ENCODE measurements at places on chromosomes 3 and 15.

DNA sequence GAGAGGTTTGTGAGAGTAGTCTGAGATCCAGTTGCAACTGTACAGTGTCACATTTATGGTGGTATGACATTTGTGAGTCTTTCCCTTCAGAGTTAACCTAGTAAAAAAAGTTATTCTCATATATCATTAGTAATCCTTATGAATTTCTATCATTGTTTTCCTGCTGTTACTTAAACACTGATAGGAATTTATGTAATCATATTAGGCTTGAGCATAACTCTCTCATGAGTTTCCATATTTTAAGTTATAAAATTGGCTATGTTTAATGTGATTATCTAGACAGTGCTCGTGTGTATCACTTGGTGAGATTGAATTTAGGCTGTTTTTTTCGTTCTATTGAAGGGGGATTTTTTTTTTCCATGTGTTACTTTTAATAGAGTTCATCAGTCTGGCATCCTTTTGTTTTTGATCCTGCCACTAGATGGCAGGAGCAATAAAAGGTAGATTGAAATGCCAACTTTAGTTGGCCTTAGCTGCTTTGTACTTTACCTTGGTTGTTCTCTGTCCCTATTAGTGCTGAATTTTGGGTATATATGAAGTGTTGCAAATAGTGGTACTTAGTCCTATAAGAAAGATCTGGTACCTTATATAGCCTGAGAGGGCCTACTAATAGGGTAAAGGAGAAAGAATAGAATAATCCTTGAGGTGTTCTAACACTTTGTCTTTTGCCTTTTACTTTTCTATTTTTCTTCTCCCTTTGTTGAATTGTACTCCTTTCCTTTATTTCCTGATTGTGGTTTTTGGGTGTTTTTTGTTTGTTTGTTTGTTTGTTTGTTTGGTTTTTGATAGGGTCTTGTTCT lies 17.9 kb downstream of the STT3B start:
- peak; percentile 45 for DNase-seq

DNA sequence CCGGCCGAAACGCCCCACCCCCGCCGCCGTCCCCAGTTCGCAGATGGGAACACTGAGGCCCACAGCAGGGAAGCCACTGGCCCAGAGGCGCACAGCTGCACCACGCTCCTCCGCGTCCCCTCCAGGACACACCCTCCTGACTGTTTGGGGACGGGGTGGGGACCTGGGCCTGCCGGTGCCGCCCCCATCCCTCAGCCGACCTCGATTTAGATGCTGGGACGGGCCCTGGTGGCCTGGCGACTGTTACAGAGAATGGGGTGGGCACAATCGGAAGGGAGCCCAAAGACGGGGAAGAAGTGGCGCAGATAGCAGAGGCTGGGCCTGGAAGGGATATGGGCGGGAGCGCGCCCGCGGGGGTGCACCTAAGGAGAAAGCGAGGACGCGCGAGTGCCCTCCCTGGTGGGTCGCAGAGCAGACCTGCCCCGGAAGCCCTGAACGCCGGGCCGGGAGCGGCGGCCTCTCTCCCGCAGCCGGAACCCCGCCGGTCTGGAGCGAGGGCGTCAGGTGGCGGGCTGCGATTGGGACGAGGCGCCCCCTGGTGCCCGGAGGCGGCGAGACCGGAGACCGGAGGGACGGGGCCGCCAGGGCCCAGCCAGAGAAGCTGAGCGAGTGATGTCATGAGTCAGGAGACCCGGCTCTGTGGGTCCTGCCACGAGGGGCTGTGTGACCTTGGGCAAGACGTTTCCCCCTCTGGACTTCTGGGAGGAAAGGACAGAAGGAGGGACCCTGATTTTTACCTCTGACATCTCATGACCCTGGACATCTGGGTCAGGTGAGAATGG lies 78.4 kb downstream of the IQSEC1 start:
- DNase-seq = peak; percentile 95

GRCh38 chr15:49423901-49424550 lies 984 bp downstream of the FGF7 start:
- DNase-seq = no peak

GRCh38 chr3:26682406-26682805 lies 59.8 kb downstream of the LRRC3B start:
- no peak for DNase-seq

- no peak for DNase-seq
Observed at GRCh38 chr3:157544501-157545130, 41.4 kb upstream of the VEPH1 start.

- DNase-seq = no peak
Observed at GRCh38 chr15:70382009-70382749, 284.5 kb upstream of the TLE3 start.

GRCh38 chr3:9786825-9787669 lies 5.2 kb downstream of the TADA3 start:
- DNase-seq = no peak

DNA sequence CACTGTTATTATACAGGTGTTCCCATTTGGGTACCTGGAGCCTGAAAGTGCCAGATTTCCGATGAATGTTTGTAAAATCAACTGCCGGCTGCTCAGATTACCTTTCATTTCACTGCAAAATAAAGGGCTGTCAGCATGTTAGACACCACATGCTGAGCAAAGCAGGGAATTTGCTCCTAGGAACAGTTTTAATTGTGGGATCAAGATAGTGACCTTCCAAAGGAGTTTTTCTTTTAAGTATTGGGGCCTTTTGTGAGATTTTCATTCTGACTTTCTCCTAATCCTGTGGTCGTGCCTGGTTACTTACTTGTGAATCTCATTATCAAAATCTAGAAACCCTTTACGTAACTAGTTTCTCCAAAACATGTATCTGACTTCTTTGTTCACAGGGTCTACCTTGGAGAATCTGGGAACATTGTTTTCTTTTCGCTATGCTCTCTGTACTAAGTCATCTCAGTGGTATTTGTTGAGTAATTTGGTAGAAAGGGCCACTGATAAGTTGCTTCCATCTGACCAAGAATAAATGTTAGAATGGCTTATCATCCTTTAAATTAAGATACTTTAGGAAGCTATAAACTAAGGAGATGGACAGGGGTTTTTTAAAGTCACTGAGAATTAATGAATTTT lies 40.8 kb upstream of the LRTM1 start:
- no peak for DNase-seq

DNA sequence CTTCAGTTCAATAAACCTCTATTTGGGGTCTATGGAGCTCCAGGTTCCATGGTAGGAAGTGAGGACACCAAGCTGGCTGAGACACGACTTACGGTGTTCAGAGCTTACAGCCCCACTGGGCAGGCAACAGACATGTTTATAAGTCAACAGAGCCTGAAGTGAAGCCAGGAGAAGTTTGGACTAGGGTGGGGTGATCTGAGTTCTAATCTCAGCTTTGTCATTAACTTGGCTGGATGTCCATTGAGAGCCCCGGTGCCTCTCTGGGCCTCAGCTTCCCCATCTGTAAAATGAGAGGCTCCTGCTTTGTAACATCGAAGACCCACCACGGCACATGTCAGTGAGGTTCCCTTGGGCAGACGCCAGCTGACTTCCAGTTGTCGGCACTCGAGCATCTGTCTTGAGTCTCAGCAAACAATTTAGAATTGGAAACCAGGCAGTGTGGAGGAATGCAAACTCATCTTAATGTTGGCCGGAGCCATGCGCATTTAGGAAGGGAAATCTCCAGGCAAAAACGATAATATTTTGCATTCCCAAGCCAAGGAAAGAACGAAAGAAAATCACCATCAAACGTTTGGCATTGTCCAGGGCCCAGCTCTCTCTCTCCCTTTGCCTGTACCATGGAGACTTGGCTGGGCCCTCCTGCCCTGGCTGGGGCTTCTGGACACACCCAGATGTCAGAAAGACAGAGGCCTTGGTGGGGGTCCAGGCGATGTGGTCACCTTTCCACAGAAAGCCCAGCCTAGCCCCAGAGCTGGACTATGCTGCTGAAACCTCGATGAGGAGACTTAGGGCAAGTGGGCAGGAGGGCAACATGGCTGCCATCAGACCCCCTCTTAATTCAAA lies 18.4 kb downstream of the ITGA11 start:
- DNase-seq = no peak

DNA sequence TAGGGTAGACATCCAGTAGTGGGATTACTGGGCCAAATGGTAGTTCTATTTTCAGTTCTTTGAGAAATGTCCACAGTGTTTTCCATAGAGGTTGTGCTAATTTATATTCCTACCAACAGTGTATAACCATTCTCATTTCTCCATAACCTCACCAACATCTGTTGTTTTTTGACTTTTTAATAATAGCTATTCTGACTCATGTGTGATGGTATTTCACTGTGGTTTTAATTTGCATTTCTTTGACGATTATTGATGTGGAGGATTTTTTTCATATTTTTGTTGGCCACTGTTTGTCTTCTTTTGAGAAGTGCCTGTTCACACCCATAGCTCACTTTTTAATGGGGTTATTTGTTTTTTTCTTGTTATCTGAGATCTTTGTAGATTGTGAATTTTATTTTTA lies 125.2 kb downstream of the CFAP20DC start:
- DNase-seq = no peak

DNA sequence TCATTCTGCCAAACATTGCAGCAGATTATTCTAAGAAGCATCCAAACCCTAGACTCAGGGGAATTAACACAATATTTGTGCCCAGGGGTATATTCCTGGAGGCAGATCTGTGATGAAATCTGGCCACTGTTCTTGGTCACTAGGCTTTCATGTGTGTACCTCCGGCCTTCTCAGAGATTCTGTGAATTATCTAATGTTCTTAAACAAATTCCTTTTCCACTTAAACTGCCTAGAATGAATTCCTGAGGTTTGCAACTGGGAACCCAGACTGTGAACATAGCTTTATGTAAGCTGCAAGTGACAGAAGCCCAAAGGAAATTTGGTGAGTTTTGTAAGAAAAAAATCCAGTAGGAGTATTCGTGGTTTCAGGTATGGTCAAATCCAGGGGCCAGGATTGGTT lies 20.7 kb upstream of the CTNNB1 start:
- DNase-seq = no peak

- DNase-seq = no peak
Observed at GRCh38 chr3:32759342-32759741, 58.5 kb upstream of the TRIM71 start.

GRCh38 chr3:5187920-5188418 lies 462 bp downstream of the EDEM1 start:
- peak; percentile 78 for DNase-seq

DNA sequence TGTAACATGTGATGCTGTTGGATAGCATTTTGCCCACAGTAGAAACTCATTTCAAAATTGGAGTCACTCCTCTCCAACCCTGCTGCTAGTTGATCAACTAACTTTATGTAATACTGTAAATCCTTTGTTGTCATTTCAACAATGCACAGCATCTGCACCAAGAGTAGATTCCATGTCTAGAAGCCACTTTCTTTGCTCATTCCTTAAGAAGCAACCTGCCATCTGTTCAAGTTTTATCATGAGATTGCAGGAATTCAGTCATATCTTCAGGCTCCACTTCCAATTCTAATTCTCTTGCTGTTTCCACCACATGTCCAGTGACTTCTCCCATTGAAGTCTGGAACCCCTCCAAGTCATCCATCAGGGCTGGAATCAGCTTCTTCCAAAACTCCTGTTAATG lies 42.9 kb downstream of the AKAP13 start:
- no peak for DNase-seq

DNA sequence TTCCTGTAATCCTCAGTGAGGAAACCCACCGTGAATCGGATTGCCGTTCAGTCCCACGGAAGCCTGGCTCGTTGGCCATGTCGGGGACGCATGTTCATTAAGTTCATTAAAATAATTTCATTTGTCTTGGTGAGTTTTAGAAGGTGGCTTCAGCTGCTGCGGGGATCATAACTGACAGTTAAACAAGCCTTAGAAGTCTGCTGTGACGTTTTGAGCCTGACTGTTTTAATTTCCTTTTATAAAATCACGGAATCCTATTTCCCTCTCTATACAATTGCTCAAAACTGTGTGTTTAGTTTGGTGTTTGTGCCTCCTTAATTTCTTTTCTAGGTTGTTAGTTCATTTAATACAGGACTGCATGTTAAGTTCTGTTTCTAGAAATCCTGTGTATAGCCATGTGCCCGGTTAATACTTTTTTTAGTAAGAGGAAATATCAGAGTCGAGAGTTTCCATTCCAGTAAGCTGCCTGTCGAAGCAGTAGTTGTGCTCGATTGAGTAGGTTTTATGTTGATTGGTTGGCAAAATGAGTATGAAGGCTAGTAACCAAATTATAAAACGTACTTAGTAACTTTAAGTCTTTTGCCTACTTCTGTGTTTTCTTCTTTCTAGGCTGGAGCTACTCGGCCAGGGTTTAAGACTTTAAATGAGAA lies 705 bp downstream of the NIPA2 start:
- no peak for DNase-seq

DNA sequence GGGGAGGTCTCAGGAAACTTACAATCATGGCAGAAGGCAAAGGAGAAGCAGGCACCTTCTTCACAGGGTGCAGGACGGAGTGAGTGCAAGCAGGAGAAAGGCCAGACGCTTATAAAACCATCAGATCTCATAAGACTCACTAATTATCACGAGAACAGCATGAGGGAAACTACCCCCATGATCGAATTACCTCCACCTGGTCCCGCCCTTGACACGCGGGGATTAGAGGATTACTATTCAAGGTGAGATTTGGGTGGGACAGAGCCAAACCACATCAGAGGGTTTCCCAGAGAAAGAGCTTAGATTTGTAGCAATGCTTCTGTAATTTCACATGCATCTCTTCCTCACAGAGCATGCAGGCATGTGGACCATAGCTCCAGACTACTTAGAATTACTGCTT lies 615.7 kb upstream of the UBE2E2 start:
- DNase-seq = peak; percentile 36

- no peak for DNase-seq
Observed at GRCh38 chr3:184626923-184627322, 65.3 kb downstream of the EPHB3 start.

DNA sequence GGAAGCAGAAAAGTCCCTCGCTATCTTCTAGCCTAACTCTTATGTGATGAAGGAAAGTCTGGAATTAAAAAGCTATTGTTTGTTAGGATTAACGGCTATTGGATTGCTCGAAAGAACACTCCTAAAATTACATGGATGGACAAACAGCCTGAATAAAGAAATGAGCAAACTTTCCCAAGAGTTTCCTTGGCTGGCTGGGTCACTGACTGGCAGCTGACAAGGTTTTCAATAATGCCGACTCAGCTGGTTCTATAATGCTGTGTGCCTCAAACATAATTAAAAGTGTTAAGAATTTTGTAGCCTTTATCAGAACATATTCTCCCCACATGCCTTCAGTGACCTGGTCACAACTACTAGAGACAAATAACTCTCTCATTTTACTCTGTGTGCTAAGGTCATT lies 142.9 kb upstream of the ADAMTS9 start:
- DNase-seq = no peak

DNA sequence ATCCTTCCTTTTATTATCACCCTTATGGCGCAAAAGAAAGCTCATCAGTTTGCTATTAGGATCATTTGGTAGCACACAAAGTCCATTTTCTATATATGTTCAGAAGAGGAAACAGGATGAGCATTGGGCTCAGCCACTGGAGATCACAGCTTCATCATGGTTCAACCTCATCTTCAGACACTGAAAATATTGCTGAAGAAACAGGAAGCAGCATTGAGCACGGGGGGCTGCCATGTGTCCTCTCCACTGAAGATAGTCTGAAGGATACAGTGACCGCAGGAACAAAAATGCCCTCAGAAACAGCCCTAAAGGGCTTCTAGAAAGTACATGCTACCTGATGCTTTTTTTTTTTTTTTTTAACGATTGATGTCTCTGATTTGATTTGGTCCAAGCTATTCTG lies 835.3 kb upstream of the CFAP20DC start:
- no peak for DNase-seq

Data from D341Med (cell line).